Activated CD4-positive, alpha-beta T cell treated with anti-CD3 and anti-CD28 coated beads, Interleukin-2, amount 50 U/mL, for 48 hours (primary cell): ENCODE measurements at places on chromosomes 4 and X.

GRCh38 chr4:45327544-45327943 is 601.2 kb upstream of the GNPDA2 start:
- DNase-seq = no peak

- no peak for DNase-seq
These were observed 31.9 kb downstream of the ADRA2C start for GRCh38 chr4:3797831-3798790.

DNA sequence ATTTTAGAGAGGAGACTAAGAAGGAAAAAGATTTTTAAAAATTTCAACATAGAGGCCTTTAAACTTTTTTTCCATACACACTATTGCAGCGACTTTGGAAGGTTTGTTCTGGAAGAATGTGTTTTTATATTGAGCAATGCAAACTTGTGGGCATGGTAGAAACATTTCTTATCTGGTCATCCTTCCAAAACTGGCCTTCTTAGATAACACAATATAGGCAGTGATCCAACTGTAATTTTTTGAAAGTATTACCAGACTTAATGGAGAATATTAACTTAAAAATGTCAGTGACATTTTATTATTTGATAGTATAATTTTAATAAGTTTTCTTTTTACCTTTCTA is 25.6 kb downstream of the FHDC1 start:
- DNase-seq = no peak

DNA sequence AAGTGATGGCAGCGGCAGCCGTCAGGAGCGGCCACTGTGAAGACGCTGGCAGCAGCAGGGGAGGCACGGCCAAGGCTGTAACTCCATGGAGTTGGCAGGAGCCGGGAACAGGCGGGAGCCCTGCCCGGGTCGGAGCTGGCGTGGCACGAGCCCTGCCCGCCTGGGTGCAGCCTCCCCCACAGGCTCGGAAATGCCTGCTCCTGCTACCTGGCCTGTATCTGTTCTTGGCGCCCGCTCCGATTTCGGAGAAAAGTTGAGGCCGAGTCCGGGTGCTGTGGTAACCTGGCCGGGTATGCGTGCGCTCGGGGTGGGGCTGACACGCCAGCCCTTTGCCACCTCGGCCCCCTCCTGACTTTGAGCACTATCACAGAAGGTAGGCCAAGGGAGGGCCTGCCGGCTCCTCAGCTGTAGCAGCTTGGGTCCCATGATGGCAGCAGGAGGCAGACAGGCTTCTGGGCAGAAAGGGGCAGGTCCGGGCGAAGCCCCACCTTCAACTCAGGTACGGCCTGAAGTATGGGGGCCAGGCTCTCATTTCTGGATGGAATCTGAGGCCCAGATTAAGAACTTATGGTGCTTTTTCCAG is 51.2 kb upstream of the SHISA3 start:
- no peak for DNase-seq

- DNase-seq = no peak
These were observed 165.6 kb upstream of the WDFY3 start for GRCh38 chr4:85132117-85132516.

DNA sequence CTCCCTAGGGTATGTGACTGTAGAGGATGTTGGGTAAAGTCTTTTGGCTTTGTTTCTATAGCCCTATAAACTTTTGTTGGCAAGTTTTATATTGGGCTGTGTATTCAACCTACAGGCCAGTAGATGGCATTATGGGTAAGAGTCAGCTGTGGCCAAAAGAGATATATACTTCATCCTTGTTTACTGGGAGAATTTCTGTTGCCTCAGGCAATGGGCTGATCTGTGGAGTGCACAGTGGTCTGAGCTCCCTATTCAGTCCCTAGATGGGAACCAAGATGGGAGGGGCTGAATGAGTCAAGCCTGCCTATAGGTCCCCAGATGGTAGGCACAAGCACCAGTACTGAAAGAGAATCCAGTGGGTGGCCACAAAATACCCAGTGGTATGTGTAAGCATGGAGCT is 580.6 kb downstream of the EPHA5 start:
- no peak for DNase-seq
